ENCODE measurements at places on chromosomes 2 and 18.

- DNase-seq = no peak
Measured at GRCh38 chr2:23769364-23769763, 157.6 kb downstream of the ATAD2B start.

GRCh38 chr2:29744976-29745375, 176.4 kb downstream of the ALK start:
- DNase-seq = no peak

DNA sequence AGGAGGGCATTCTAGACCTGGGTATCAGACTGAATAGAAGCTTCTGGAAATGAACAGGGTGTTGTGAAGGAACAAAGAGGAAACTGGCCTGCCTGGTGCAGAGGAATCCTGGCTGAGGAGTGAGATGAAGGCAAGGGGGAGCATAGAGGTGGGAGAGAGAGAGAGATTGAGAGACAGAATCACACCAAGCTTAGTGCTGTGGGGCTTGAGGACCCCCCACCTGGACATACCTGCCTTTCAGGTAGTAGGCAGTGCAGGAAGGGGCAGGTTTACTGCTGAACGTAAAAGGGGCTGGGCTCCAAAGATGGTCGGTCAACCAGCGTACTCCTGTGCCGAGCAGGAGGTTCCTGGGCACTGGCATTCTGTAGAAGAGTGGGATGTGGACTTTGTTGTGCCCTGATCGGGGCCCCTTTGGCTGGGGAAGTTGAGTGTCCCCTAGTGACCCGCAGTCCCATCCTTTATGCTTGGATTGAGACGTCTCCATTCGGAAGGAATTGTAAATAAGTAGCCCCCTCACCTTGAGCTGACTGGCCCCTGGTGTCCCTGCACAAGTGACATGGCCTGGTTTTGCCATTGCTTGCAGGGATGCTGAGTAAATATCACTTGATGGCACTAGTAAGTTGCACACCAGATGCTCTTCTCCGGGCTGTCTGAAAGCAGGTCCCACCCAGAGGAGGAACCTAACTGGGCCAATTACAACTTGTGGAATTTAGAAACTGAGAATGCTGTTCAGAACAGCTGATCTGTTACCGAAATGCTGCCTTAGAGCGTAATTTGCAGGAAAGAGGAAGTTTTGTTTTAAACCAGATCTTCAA, 1.4 kb downstream of the UBE2F start:
- peak; percentile 35 for DNase-seq

- DNase-seq = no peak
Measured at GRCh38 chr2:24903161-24904103, 16.6 kb downstream of the ADCY3 start.

GRCh38 chr2:95316466-95317122, 19.4 kb downstream of the KCNIP3 start:
- no peak for DNase-seq

DNA sequence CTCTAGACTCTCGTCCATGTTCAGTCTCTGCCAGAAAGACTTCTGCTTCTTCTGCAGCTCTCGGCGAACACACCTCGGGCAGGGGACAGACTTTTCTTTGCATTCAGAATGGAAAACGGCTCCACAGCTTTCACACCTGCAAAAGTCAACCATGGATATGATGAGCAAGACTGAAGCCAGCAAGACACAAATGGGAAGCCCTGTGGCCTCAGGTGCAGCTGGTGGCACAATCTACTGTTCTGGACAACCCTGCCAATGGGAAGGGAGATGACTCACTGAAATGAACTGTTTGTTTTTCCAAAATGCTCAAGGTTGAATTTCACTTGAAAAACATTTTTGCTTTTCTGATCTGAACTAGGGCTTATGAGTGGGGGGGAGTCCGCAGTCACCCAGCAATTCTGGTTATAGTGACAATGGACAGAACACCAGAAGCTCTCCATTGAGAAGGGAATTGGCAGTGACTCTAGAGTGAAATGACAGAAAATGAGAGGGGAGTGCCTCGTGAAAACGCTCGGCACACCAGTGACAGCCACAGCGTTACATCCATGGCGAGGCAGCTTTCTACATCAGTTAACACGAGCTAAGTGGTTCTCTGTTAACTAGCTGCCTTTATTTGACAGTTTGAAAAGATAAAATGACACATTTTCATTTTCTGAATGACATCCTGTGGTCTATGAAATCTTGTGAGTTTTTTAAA, 58.8 kb upstream of the FZD5 start:
- DNase-seq = no peak
